ENCODE measurements at places on chromosomes 2 and 18. TPM values are rescaled to one million over a fixed set of nuclear protein-coding genes. Genes with fewer than 3 reads are reported as not detected.

Gene PLB1
- total RNA-seq = 0.65 TPM

Gene DCDC2C
- not detected for total RNA-seq

Gene VSNL1
- not detected for total RNA-seq

Gene CYBRD1
- total RNA-seq = 186 TPM

Gene LRP1B
- total RNA-seq = 0.03 TPM

Gene CCDC148
- total RNA-seq = 0.65 TPM

Gene TOGARAM2
- total RNA-seq = 0.69 TPM

Gene C2orf81
- total RNA-seq = 3.5 TPM

All from A172 (cell line).